ENCODE measurements at places on chromosomes 7 and 10. TPM values are rescaled to one million over a fixed set of nuclear protein-coding genes. Genes with fewer than 3 reads are reported as not detected.

- H3K4me1 ChIP-seq: no peaks in the 10 kb centered on the region
- no peak overlapping the region for H3K27ac ChIP-seq
- no peaks in the 10 kb centered on the region for H3K27me3 ChIP-seq
- H3K36me3 ChIP-seq: no peaks in the 10 kb centered on the region
- H3K4me3 ChIP-seq: no peak overlapping the region
- DNase-seq: no peak
Measured at GRCh38 chr10:117726596-117727295, 184.2 kb downstream of the EMX2 start.

The CYP3A4 gene
- not detected for total RNA-seq

The FAM237B gene
- total RNA-seq: not detected

DNA sequence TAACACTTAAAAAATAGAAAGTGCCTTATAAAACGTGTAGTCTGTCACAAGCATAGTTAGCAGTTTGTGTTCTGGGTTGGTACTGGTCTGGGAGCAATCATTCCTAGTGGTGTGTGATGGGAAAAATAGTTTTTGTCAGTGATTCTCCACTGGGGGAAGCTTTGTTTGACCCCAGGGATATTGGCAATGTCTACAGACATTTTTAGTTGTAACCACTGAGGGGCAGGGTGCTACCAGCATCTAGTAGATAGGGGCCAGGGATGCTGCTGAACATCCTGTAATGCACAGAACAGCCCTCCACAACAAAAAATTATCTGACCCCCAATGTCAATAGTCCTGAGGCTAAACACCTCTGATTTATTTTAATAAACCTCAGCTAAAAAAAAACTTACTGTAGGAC lies 51.6 kb upstream of the CREB5 start:
- H3K27ac ChIP-seq: no peak overlapping the region
- no peaks in the 10 kb centered on the region for H3K36me3 ChIP-seq
- H3K27me3 ChIP-seq: no peaks in the 10 kb centered on the region
- no peak overlapping the region for H3K4me3 ChIP-seq

DNA sequence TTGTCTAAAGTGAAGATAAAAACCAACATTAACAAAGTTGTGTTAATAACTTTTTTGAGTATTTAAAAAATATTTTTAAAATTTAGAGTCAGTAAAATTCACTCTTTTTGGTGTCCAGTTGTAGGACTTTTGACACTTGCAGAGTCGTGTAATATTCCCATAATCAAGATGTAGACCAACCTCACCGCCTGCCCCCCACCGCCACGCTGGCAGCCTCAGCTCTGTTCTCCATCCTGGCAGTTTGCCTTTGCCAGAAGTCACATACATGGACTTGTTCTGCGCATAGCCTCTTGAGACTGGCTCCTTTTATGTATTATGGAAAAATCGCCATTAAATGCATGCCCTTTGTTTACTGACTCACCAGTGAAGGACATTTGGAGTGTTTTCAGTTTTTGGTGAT lies 27.3 kb upstream of the SYCE1 start:
- no peaks in the 10 kb centered on the region for H3K4me1 ChIP-seq
- H3K27me3 ChIP-seq: peaks cover 4% of the 10 kb centered on the region
- DNase-seq: no peak
- H3K27ac ChIP-seq: no peak overlapping the region
- no peak overlapping the region for H3K4me3 ChIP-seq

DNA sequence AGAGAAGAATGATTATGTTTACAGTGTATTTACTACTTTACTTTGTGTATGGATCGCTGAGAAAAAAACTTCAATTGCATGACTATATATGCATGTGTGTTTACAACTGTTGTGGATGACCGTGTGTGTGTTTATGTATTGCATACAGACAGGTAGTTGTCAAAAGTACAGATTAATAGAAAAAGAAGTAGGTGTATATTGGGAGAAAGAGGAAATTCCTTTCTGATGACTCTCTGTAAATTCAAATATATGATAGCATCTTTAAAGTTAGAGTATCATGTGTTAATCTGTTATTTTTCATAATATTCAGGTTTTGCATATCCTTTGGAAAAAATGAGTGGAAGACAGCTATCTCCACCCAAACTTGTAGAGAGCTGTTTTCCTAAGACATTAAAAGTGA lies 160.4 kb upstream of the AGR3 start:
- no peak for DNase-seq
- H3K27ac ChIP-seq: no peak overlapping the region
- no peaks in the 10 kb centered on the region for H3K27me3 ChIP-seq
- H3K4me1 ChIP-seq: no peaks in the 10 kb centered on the region
